ENCODE measurements at places on chromosomes 16 and 17. TPM values are rescaled to one million over a fixed set of nuclear protein-coding genes. Genes with fewer than 3 reads are reported as not detected.

Gene TAC4
- not detected for total RNA-seq

Gene UMOD
- not detected for total RNA-seq

DNA sequence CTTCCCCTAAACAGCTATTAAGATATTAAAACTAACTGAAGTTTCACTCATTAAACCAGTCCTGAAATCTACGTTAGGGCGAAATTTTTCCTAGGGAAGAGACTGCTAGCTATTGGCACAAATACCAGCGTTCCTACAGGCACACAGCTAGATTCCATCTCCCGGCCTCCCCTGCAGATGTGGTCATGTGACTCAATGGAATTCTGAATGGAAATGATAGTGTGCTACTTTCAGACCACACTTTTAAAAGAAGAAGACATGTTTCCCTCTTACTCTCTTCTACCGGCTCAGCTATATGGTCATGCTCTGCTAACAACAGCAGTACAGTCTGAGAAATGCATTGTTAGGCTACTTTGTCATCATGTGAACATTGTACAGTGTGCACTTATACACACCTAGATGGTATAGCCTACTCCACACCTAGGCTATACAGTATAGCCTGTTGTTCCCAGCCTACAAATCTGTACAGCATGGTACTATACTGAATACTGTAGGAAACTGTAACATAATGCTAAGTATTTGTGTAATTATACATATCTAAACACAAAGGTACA, 31.4 kb downstream of the OGFOD1 start:
- DNase-seq: no peak

DNA sequence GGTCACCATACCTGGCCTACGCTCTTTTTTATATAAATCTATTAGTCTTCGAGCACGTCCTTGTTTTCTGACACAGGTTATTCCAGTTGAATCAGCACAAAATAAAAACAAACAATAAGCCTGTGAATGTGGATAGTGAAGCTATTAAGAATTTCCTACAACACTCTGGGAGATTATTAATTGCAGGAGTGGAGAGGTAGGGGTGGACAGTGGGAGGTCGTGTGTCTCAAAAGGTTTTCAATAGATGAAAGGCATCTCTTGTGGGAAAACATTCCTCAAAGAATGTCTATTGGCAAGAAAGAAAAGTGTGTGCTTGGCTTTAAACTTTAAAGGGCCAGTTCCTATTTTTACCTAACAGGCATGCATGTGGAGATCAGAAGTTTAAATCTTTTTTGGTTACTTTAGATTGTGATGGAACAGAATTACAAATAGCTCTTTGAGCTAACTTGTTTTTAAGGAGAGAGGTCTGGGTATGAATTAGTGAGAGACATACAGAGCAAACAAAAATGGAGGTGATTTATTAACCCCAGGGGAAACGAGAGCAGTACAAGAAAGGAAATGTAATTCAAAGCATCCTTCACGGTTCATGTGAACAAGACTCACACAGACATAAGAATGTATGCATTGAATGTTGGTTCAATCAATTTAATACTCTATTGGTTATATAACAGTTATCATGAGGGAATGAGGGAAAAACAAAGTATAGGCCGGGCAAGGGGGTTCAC, 9.0 kb downstream of the SMYD4 start:
- no peak for DNase-seq

DNA sequence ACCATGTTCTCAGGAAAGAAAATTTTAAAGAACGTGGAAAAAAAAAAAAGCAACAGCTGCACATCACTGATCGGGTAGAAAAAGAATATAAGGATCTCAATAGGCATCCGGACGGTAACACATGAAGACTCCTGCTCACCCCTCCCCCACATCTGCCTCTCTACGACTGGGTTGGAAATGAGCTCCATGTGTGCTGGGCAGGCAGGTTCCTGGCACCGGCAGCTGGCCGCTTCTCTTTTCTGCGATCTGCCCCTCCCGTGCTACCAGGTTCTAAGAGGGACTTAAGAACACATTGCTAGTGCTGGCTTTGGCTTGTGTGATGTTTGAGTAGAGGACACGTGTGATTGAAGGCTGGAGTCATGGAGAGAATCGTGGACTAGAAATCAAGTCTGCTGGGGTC, 115.5 kb downstream of the AATF start:
- no peak for DNase-seq
